ENCODE measurements at places on chromosomes 1 and 21. TPM values are rescaled to one million over a fixed set of nuclear protein-coding genes. Genes with fewer than 3 reads are reported as not detected.

The KCNQ4 gene
- polyA plus RNA-seq: not detected

The PCSK9 gene
- 0.16 TPM for polyA plus RNA-seq

The LCE2A gene
- polyA plus RNA-seq: 12.4 TPM

The OR2T2 gene
- not detected for polyA plus RNA-seq

The CD53 gene
- polyA plus RNA-seq: 0.33 TPM

The RHD gene
- 0.33 TPM for polyA plus RNA-seq

The TMEM50B gene
- 45.1 TPM for polyA plus RNA-seq

DNA sequence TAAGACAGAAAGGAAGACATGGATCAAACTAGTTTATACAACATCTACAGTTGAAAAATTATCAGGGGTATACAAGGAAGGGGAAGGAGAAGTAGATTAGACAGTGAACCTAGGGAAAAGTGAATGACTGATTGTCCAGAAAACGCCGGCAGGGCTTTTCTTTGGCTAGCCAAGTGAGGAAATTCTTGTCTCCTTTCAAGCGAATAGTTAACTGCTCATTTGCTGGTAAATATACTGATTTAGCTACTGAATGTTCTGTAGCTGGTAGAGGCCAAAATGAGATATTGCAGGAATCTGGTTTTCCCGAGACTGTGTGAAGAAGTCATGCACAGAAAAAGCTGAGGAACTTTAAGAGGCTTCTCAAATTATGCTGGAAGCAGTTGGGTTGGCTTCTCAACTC lies 128.5 kb upstream of the ZNHIT6 start:
- DNase-seq: no peak
- H3K27me3 ChIP-seq: no peaks in the 10 kb centered on the region
- no peaks in the 10 kb centered on the region for H3K4me1 ChIP-seq
- H3K4me3 ChIP-seq: no peak overlapping the region
- H3K36me3 ChIP-seq: no peaks in the 10 kb centered on the region

DNA sequence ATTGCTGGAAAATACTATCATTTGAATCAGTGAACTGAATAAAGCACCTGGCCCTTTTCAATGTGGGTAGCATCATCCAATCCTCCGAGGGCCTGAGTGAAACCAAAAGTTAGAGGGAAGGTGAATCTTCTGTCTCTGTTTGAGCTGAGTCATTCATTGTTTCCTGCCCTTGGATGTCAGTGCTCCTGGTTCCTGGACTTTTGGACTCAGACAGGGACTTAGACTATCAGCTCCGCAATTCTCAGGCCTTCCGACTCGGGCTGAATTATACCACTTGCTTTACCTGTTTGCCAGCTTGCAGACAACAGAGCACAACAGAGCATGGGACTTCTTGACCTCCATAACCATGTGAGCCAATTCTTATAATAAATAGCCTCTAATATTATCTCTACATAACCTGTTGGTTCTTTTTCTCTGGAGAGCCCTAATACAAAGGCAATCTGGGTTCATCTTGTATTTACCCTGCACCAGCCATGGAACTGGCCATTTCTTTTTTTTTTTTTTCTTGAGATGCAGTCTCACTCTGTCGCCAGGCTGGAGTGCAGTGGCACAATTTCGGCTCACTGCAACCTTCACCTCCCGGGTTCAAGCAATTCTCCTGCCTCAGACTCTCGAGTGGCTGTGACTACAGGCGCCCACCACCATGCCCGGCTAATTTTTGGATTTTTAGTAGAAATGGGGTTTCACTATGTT lies 19.2 kb upstream of the VASH2 start:
- no peak overlapping the region for H3K4me3 ChIP-seq
- H3K27ac ChIP-seq: no peak overlapping the region
- no peak for DNase-seq
- H3K36me3 ChIP-seq: no peaks in the 10 kb centered on the region
- no peaks in the 10 kb centered on the region for H3K4me1 ChIP-seq

- H3K27me3 ChIP-seq: no peaks in the 10 kb centered on the region
- no peak overlapping the region for H3K27ac ChIP-seq
- no peak for DNase-seq
- H3K4me1 ChIP-seq: no peaks in the 10 kb centered on the region
- no peaks in the 10 kb centered on the region for H3K36me3 ChIP-seq
- no peak overlapping the region for H3K4me3 ChIP-seq
Observed at GRCh38 chr1:192737306-192737705, 71.5 kb upstream of the RGS2 start.

- H3K4me1 ChIP-seq: 0 out of 2 replicates have a peak, but pooled peaks cover 4% of the 10 kb centered on the region
- H3K27ac ChIP-seq: no peak overlapping the region
- DNase-seq: no peak
- no peaks in the 10 kb centered on the region for H3K36me3 ChIP-seq
- no peak overlapping the region for H3K4me3 ChIP-seq
- no peaks in the 10 kb centered on the region for H3K27me3 ChIP-seq
Observed at GRCh38 chr1:212189352-212189738, 95.9 kb upstream of the PPP2R5A start.

DNA sequence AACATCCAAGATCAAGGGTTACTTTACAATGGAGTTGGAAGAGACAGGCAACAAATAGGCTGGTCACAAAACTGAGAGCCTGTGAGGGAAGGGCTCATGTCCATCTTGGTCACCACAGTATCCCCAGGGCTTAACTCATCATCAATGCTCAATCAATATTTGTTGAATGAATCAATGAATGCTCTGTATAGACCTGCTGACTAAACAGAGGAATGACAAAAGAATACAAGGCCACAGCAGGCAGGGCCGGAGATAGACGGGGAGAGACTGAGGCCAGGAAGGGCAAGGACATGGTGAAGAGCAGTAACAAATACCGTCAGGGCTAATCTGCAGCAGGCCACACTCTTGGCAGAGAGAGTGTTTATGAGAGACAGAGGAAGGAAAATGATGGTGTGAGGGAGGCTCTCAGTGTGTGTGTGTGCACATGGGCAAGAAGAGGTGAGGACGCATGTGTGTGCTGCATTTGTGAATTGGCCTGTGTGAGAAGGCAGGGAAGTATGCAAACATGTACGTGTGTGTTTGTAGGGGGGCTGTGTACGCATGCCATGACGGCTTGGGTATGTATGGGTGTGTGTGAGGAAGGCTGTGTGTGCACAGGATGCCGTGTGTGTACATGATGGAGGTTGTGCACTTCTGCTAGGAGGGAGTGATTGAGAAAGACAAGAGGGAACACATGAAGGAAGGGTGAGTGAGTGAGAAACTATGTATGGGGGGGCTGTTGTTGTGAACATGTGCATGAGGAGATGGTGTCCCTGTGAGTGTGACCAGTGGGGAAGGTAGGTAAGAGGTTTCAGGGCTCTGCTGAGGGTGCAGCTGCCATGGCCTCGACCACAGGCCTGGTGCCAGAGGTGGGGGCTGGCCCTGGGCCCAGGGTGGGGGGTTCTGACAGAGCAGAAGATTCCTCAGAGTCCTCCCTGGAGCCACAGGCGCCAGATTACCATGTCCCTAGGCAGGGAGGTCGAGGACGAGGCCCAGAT lies 15.4 kb downstream of the AHDC1 start:
- no peaks in the 10 kb centered on the region for H3K36me3 ChIP-seq
- H3K27ac ChIP-seq: peak overlapping the region; percentile 33
- peak; percentile 75 for DNase-seq
- H3K4me3 ChIP-seq: no peak overlapping the region
- peaks cover 38% of the 10 kb centered on the region for H3K4me1 ChIP-seq

GRCh38 chr1:220966881-220967611 lies 87.8 kb downstream of the HLX start:
- H3K4me1 ChIP-seq: peaks cover 21% of the 10 kb centered on the region
- H3K4me3 ChIP-seq: no peak overlapping the region
- no peaks in the 10 kb centered on the region for H3K36me3 ChIP-seq
- H3K27ac ChIP-seq: no peak overlapping the region

DNA sequence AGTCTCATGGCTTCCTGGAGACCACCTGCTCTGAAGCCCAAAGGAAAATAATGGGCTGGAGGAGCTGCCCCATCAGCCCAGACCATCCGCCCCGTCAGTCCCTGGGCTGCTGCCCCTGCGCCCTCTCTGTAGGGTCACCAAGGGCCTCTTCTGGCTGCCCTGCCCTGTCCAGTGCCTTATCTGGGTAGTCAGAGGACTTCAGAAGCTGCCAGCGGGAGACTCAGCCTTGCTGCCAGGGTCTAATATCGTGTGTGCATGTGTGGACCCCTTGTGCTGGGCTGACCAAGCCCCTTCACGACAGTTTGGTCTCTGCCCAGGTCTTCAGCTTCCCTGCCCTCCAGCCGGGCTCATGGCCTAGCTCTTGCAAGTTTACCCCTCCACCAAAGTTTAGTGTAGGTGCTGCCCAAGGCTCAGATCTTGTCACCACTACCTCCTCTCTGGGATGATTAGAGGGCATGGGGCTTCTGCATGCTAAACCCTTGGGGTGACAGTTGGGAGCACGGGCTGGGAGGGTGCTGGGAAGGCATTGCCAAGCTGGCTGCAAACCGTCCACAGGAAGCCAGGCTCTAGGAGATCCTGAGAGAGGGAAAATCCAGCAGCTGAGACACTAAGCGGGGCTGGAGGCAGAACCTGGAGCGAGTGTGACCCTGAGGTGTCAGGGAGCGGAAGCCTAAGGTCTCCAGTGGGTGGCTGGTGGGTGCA lies 20.6 kb downstream of the NENF start:
- peaks cover 4% of the 10 kb centered on the region for H3K4me1 ChIP-seq
- no peak overlapping the region for H3K4me3 ChIP-seq
- H3K27me3 ChIP-seq: no peaks in the 10 kb centered on the region
- H3K36me3 ChIP-seq: no peaks in the 10 kb centered on the region

GRCh38 chr21:24852610-24853195 lies 754.6 kb downstream of the MRPL39 start:
- no peak overlapping the region for H3K27ac ChIP-seq
- no peak overlapping the region for H3K4me3 ChIP-seq
- no peaks in the 10 kb centered on the region for H3K4me1 ChIP-seq
- no peaks in the 10 kb centered on the region for H3K36me3 ChIP-seq

DNA sequence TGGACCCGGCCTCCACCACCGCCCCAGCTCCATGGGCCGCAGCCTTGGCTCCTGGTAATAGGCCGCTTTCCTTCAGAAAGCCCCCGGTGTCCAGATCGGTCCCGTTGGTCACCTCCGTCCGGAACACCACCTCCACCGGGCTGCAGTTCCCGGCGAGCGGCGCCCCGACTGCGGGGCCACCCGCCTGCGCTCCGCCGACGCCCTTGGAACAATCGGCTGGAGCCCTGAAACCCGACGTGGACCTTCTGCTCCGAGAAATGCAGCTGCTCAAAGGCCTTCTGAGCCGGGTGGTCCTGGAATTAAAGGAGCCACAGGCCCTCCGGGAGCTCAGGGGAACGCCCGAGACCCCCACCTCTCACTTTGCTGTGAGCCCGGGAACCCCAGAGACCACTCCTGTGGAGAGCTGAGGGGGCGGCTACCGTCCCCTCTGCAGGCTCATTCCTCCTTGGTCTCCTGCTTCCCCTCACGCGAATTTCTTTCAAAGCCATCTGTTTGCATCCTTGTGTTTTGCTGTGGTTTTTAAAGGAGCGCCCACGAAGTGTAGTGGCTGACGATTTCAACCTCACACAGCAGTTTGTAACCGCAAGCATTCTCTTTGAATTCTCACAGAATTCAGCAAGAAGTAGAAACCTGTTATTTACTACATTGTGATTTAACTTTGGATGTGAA lies 6.0 kb downstream of the FCRLB start:
- no peaks in the 10 kb centered on the region for H3K36me3 ChIP-seq
- H3K27me3 ChIP-seq: no peaks in the 10 kb centered on the region
- peak overlapping the region; percentile 97 for H3K27ac ChIP-seq
- H3K4me3 ChIP-seq: peak overlapping the region; percentile 79
- DNase-seq: peak; percentile 85
- peaks cover 35% of the 10 kb centered on the region for H3K4me1 ChIP-seq

DNA sequence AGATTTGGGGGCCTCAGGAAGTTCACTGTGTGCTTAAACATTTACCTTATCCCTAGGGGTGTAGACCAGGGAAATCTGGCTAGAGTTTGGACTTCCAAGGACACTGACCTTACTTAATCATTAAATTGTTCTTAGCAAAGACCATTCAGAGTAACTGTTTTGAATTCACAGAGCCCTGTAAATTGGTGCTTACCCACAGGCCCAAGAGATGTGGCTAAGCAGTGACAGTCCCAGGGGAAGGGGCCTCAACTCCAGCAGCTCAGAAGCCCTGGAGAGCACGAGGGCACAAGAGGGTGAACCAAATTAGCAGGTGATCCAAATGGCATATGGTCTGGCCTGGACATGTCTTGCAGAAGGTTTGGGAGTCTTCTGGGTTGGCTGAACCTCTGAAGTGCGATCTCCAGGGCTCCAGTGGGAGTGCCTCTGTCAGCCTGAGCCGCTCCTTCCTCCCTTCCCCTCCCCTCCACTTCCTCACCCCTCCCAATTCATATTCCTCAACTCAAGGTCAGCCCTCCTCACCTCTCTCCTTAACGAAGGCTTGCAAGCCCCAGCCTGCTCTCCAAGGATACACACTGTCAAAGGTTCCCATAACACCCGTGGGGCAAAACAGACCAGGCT lies 4.3 kb downstream of the PAQR7 start:
- H3K27ac ChIP-seq: no peak overlapping the region
- peaks cover 4% of the 10 kb centered on the region for H3K4me1 ChIP-seq
- H3K27me3 ChIP-seq: no peaks in the 10 kb centered on the region
- no peak overlapping the region for H3K4me3 ChIP-seq

DNA sequence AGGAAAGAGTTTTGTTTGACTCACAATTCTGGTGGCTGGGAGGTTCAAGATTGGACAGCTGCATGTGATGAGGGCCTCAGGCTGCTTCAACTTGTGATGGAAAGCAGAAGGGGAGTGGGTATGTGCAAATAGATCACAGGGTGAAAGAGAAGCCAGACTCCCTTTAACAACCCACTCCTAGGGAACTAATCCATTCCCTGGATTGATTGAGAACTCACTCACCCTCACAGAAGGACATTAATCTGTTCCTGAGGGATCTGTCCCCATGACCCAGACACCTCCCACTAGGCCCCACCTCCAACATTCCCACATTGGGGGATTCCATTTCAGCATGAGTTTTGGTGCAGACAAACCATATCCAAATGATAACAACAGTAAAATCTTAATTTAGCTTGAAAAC lies 25.6 kb downstream of the UBE2T start:
- DNase-seq: no peak
- H3K4me3 ChIP-seq: no peak overlapping the region
- no peaks in the 10 kb centered on the region for H3K4me1 ChIP-seq
- H3K27ac ChIP-seq: no peak overlapping the region
- H3K27me3 ChIP-seq: peaks cover 26% of the 10 kb centered on the region

DNA sequence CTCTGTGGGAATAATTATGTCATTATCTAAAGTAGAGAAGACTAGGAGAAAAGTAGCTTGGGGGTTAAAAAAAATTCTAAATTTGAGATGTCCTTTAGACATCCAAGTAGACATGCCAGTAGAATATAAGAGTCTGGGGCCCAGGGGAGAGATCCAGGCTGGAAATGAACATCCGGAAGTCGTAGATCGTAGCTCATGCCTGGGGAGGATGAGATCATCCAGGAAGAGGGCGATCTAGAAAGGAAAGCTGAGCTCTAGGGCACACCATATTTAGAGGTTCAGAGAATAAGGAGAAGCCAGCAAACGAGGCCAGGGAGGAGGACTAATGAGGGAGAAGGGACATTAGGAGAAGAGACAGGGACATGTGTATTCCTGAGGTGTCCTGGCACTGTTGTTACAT lies 12.2 kb downstream of the NGF start:
- H3K27me3 ChIP-seq: no peaks in the 10 kb centered on the region
- no peak overlapping the region for H3K4me3 ChIP-seq
